ENCODE measurements at places on chromosomes 11 and 22.

GRCh38 chr22:41914611-41915034 is 251 bp downstream of the SHISA8 start:
- DNase-seq, result no peak

- DNase-seq, result no peak
Observed at GRCh38 chr11:128947773-128948172, 5.1 kb upstream of the TP53AIP1 start.

DNA sequence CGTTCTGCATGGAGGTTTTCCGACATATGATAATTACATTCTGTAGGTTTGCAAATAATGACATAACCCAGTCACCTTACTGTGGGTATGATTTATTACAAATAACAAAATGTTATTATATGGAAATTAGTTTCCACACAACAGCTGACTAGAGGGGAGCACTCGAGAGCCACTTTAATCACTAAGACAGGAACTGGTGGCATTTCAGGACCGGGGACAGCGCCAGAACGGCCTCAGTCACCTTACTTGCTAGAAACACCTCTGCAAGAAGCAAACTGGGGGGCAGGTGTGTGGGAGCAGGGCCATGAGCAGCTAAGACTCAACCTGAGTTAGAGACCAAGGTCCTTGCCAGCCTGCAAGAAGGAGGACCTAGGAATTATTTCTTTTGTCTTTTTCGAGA is 199.9 kb downstream of the DSCAML1 start:
- peak; percentile 29 for DNase-seq

DNA sequence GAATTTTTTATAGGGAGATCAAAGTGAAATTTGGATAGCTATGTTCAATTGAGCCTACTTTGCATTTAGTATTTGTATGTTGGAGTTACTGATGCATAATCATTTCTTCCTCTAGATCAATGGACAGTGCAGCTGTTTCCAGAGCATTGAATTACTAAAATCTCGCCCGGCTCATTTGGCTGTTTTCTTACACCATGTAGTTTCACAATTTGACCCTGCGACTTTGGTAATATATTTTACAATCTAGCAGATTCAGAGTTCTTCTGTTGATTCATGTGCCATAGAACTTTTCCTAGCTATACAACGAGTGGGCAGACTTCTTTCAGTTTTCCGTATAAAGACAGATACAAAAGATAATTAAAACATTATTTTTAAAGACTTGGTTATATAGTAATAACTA is 70.0 kb upstream of the GRIK4 start:
- no peak for DNase-seq

- DNase-seq, result peak; percentile 16
Observed at GRCh38 chr11:77821349-77821851, 456 bp downstream of the AAMDC start.

DNA sequence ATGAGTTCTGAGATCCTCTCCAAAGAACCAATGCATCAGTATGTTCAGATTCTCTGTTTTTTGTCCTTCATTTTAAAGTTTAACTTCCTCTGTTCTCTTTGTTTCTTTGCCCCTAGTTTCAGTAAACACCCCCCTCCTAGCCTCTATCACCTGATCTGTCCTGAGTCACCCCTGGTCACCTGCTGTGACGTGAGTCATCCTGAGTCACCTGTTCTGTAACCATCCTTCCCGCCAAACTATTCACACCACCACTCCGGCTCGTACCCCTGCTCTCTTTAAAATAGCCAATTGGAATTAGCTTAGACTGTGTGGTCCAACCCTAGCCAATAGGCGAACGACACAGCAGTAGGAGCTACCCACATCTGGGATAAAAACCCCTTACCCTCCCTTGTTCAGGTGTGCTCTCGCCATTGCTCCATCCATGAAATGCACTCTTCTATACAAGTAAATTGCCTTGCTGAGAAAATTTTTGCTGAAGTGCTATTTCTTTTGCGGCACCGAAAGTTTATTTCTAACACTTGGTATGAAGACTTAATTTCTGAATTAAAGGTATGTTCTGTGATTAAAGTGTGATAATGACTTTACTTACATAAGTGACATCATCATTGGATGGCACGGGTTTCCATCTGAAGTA is 318.4 kb downstream of the AASDHPPT start:
- no peak for DNase-seq

- DNase-seq, result no peak
Observed at GRCh38 chr22:19709063-19709769, 5.1 kb upstream of the SEPTIN5 start.

- no peak for DNase-seq
Observed at GRCh38 chr22:50717709-50718351, 20.2 kb upstream of the ACR start.

GRCh38 chr11:12897867-12898266 is 111.2 kb upstream of the RASSF10 start:
- DNase-seq, result no peak

GRCh38 chr11:85941380-85941973 is 86.3 kb downstream of the CCDC83 start:
- peak; percentile 76 for DNase-seq

GRCh38 chr11:74442636-74443035 is 24.7 kb downstream of the KCNE3 start:
- DNase-seq, result no peak

DNA sequence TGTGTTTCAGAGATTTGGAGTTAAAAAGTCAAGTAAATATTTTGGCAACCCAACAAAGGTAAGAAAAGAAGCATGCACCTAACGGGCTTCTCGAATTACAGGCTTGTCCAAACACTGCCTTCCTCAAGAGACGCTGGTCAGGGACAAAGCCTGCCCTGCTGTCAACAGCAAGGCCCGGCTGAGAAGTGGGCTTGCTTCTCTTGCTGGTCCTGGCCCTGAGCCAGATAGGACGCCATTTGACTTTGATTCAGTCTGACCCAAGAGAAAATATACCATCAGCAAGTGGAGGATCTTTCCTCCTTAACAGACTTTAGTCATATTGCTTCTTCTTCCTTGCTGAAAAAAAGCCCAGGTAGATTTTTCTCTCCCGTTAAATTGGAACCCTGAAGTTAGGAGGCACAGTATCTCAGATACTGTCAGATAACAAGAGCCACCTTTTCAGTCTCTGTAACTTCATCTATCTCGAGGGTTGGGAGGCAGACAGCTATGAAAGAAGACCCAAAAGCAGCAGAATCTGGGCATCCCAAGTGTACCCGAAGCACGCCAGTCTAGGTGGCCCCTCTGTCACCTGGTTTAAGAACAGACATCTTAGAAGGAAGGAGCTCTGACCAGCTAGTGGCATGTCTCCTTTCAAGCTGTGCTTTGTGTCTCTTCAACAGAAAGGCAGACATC is 57.5 kb downstream of the C22orf31 start:
- no peak for DNase-seq

DNA sequence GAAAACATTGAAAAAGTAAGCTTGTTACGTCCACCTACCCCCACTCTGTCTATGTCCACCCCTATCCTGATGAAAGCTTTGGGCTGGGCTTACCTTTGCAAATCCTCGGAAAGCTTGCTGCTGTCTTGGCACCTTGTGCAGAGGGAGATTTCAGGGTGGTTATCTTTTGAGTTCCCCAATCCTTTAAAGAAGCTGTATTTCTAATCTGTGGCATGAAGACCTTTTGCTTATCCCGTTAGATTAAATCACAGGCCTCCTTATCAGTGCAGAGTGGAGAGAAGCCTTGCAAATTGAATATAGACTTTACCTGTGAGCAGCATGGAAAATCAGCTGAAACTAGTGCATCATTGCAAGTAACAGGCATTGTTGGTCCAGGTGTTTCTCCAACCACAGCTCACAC is 580.6 kb upstream of the ANO5 start:
- no peak for DNase-seq

DNA sequence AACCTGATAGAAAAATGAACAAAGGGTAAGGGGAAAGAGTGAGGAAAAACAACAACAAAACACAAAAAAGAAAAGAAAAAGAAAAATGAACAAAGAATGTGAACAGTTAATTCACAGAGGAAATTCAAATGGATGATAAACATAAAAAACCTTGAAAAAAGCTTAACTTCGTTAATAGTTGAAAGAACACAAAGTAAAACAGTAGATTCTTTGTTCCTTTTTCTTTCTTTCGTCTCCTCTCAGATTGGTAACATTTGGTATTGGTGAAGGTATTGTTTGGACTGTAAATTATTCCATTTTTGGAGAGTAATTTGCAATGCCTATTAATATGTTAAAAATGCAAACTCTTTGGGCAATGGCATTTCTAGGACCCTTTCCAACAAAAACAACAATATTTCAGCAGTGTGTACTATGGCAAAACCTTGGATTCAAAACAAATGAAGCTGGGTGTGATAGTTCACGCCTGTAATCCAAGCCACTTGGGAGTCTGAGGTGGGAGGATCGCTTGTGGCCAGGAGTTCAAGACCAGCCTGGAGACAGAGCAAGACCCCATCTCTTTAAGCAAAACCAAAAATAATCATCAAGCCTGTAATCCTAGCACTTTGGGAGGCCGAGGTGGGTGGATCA is 3.3 kb upstream of the BACE1 start:
- no peak for DNase-seq

DNA sequence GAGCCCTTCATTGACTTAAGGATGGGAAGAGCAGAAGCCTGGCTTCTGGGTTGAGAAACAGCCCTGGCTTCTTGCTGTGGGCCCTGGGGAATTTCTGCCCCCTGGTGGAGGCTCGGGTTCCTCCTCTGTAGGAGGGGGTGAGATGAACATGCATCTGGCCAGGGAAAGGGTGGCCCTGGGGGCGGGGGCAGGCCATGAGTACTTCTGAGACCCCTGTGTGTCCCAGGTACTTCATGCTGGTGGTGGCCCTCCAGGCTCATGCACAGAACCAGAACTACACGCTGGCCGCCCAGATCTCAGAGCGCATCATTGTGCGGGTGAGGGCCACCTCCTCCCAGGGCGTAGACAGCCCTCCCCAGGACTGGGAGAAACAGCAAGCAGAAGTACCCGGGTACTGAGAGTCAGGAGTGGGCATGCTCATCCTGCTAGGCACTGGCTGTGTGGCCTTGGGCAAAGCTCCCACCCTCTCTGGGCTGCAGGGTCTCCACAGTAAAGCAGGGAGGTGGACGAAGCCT is 15.8 kb downstream of the TMEM258 start:
- DNase-seq, result peak; percentile 93

GRCh38 chr11:36763187-36763586 is 165.2 kb upstream of the RAG2 start:
- DNase-seq, result no peak

DNA sequence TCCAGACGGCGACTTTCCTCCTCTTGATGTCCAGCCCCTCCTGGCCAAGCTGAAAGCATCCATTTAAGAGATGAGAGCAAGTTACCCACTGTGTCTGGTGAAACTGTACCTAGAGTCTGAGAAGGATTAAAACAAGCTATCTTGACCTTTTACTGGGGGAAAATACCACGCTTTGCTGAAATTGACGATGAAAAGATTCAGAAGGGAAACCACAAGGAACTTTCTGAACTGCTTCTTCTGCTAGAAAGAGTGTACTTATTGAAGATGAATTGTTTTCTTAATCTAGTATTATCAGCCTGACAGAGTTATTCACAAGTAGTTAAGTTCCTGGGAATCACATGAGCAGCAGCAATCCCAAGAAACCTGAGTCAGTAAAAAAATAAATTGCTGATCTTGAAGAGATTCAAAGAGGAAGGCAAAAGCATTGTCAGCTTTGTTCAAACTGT is 13.1 kb upstream of the MS4A6A start:
- DNase-seq, result no peak

DNA sequence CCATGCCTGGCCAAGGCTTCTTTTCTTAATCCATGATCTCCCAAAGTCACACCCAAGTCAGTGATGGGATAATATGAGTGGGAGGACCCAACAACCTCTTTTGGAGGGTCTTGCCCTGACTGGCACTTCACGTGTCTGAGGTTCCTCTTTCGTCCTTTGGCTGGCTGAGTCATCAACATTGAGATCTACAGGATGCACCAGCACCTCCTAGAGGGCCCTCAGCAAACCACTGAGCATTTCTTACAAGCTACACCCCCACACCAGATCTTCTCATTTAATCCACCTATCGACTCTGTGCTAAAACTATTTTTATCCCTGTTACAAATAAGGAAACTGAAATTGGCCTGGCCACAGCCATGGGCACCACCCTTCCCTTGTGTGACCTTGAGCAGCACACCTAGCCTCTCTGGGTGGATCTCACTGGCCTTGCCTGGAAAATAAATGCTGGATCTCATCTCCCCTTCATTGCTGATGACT is 63.4 kb downstream of the FLI1 start:
- DNase-seq, result peak; percentile 37

GRCh38 chr22:35189559-35189958 is 67.7 kb upstream of the HMGXB4 start:
- DNase-seq, result no peak

GRCh38 chr22:32830957-32831356 is 29.5 kb downstream of the TIMP3 start:
- no peak for DNase-seq

DNA sequence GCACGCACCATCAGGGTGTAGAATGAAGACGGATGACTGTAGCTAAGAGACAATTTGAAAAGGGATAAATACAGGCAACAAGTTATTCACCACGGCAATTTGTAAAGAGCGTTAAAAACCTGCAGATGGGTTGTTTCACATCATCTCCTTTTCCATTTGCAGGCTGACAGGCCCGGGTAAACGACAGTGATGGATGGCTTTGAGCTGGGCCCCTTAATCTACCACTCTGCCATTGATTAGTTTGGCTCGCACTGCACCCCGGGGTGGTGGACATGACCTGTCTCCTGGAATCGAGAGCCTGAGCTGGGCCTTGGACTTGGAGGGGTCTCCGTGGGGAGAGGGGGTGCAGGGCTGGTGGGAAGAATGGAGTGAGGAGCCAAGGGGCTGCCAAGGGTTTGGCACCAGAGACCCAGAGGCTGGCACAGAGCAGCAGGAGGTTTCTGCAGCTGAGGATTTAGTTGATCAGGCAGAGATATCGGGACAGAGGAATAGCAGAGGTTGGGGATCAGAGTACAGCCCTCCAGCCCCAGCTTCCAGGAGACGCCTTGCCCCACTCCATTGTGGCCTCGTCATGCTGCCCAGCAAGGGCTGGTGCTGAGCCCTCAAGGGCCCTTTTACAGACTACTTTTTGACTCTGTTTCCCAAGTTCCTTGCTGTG is 110.6 kb upstream of the NECTIN1 start:
- DNase-seq, result no peak

DNA sequence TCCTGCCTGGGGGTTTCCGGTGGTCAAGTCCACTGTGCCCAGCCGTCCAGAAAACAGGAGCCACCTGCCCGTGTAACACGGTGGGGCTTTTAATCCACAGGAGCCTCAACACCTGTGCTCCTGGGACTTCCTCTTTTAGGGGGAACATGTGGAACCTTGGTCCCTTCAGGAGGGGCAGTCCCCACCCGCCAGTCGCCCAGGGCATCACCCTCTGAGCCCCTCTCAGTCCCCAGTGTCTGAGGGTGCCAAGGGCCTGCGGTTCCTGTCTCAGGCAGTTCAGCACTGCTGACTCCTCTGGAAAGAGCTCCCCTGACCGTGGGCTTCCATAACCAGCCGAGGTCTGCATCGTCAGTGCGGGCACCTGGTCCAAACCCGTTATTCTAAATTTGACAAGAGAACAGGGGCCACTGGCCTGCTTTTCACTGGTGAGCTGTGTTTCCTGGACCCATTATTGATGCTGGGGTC is 15.8 kb downstream of the KRTAP5-5 start:
- DNase-seq, result no peak

DNA sequence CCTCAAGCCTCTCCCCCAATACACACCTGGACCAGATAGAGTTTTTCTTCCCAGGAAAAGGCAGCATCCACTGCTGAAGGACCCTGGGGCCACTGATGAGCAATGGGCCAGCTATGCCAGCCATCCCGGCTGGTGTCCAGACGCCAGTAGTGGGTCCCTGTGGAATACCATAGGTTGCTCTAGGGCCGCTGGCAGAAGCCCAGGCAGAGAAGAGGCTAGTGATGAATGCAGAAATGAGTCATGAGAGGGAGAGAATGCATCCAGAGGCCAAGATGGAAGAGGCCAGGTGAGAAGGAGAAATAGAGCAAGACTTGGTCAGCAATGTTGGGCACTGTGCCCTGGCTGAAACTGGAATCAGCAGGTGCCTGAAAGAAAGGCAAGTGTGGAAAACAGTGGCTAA is 8.9 kb downstream of the HPX start:
- peak; percentile 94 for DNase-seq
